Stimulated activated CD8-positive, alpha-beta memory T cell treated with anti-CD3 and anti-CD28 coated beads, Interleukin-15, amount 100 ng/mL, for 48 hours (primary cell): ENCODE measurements at places on chromosomes 16 and 17.
A peak's percentile ranks its signal among the peaks of the same experiment; 100 is the strongest.

DNA sequence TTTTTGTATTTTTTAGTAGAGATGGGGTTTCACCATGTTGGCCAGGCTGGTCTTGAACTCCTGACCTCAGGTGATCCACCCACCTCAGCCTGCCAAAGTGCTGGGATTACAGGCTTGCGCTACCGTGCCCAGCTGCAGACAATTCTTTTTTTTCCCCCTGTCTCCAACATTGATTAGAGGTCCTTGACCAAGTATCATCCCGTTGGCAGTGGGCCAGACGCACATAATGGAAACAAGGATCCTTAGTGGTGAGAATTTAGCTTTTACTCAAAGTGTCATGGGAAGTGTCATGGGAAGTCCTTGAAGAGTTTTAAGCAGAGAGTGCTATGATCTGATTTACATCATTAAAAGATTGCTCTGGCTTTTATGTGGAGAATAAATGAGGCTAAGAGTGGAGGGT lies 2.1 kb upstream of the FBXO47 start:
- DNase-seq = no peak

GRCh38 chr17:50844117-50844700 lies 8.8 kb downstream of the WFIKKN2 start:
- no peak for DNase-seq

DNA sequence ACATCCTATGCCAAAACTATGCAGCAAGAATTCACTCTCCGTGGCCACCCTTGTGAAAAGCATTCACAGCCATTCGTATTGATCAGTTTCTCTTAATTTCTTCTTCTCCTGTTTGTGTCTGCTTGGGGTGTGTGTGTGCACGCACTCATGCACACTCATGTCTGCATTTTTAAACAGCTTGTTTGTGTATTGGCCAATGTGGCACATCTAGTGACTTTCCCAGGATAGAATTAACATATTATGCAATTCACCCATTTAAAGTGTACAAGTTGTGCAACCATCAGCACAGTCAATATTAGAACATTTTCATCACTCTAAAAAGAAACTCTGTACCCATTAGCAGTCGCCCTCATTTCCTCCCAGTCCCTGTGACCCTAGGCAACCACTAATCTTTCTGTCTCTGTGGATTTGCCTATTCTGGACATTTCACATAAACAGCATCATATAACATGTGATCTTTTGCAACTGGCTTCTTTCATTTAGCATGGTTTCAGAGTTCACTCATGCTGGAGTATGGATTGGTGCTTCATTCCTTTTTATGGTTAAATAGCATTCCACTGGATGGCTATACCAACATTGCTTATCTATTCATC lies 20.1 kb downstream of the IRX3 start:
- DNase-seq = no peak

DNA sequence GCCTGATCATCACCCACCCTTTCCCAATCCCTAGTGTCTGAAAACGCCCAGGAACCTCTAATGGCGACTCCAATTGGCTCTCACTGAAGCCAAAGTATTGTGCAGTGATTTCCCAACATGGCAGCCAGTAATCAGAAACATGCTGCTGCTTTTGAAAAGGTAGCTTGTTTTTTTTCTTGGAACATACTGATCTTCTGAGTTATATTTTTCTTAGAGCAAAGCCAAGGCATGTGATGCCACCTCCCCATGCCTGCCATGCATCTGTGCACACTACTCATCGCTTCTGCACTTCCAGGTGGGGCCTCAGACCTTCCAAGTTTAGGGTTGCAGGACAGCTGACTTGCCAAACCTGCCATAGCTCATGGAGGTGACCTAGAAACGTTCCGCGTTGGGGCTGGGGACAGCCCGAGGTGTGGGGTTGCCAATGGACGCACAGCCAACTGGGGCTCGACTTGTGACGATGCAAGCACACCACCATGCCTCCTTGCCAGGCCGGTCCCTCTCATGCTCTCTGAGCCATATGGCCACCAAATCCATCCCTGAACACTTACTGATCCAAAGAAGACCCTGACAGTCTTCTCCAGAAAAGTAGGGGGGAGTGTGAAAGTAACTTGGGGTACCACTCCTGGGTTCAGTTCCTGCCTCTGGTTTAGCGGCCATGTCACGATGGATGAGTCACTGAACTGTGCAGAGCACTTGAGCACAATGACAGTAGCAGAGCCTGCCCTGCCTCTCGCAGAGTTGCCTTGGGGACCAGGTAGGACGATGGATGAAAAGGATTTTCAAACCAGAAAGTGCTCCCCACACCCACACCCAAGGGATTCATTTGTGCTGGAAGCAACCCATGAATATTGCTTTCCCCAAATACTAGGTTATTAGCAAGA lies 155.7 kb downstream of the CCDC182 start:
- no peak for DNase-seq

GRCh38 chr16:87742781-87743490 lies 22.9 kb downstream of the KLHDC4 start:
- DNase-seq = no peak

DNA sequence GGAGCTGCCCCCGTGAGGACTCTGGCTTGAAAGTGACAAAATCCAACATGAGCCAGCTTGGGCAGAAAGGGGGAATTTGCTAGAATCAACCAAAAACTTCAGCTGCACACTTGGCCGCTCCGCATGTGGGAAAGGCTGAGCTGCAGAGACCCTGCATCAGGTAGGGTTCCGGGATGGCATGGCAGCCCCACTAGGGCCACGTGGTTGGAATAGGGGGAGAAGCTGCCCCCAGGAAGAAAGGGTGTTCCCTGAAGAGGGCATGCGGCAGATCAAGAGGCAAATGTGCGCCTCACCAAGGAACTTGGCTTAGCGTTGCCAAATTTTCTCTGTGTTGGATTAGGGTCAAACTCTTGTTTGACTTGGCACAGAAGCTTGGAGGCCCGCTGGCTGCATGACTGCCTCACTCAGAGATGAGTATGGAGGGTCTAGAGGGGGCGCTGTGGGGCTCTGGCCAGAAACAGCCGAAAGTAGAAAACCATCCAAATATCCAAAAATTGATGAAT lies 29.2 kb upstream of the WFIKKN2 start:
- no peak for DNase-seq

DNA sequence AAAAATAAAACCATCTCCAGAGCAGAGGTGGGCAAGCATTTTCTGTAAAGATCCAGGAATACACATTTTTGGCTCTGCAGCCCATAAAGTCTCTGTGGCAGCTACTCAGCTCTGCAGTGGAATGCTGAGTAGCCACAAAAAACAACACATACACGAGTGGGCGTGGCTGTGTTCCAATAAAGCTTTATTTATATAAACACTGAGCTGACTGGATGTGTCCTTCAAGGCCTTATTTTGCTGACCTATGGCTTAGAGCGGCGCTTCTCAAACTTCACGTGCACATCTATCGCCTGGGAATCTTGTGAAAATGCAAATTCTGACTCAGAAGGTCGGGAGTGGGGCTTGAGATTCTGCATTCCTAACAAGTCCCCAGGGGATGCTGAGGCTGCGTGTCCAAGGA lies 39.7 kb downstream of the XYLT1 start:
- DNase-seq = no peak

- DNase-seq = no peak
Measured at GRCh38 chr16:77738706-77739558, 16.6 kb downstream of the NUDT7 start.

DNA sequence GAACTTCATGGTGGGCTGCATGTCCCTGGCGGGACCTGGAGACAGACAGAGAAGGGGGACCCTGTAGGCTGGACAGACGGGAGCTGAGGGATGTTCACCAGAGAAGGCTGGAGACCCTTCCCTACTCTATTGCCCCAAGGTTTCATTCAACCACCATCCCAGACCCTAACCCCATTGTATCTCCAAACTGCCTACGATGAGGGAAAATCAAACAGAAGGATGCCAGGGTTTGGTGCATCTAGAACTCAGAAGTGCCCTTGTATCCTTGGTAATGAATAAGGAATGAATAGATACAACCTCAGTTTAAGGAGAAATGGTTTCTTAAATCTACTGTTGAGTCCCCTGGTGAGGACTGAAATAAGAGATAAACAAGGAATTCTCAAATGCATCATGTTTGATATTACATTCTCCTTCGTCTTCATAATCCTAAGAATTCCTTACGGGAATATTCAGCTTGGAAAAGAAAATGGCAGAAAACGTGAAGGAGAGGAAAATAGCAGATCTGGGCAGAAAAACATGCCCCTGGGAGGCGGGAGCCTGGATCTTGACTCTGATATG lies 16.4 kb downstream of the TNS4 start:
- DNase-seq = no peak

GRCh38 chr16:2150418-2151187 lies 2.2 kb downstream of the RAB26 start:
- DNase-seq = no peak

- DNase-seq = no peak
Measured at GRCh38 chr16:17002565-17002964, 468.2 kb downstream of the XYLT1 start.

- DNase-seq = no peak
Measured at GRCh38 chr16:79562166-79562823, 38.2 kb downstream of the MAF start.

DNA sequence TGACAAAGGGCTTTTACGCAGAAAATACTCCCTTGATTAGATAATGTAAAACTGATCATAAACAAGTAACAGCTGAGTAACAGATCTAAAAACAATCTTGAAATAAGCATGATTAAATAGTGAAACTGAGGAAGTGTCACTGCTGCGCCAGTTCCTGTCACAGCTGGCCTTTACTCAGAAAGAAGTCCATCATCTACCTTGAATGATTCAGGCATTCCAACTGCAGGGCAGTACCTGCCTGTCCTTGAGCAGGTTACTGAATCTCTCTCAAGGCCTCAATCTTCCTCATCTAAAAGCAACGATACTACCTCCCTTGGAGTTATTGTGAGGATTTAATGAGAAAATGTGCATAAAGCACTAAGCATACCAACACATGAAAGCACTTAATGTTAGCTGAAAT lies 12.7 kb downstream of the PHLPP2 start:
- DNase-seq = no peak

- DNase-seq = no peak
Measured at GRCh38 chr16:1984347-1985225, 593 bp downstream of the GFER start.

DNA sequence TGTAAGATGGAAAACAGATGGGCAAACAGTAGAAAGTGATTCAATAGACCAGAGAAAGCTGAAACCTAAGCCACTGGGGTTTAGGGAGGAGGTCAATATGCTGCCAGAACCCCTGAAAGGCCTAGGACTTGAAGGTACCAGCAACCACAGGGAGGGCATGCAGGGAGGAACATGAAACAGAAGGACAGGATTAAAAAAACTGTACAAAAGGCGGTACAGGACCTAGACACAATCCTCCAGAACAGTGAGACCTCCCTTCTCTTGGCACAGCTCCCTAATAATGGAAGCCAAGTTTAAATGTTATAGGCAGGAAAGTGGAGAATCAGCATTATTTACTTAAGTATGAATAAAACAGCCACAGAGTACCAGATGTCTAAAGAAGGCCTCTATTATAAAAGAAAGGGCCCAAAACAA lies 105.5 kb downstream of the SPAG9 start:
- no peak for DNase-seq

DNA sequence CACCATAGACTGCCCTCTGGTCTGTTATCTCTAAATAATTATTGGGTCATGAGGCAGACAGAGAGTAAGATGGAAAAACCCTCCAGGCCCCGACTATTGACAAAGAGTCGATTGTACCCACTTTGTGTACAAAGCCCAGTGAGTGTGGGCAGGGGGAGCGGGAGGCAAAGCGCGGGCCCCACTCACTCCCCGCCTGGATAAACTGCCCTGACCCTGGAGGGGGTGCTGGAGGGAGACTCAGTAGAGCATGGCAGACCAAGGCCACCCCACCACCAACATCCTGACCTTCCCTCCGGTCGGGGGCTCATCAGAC lies 11.2 kb upstream of the CPSF4L start:
- no peak for DNase-seq

GRCh38 chr17:57440522-57441269 lies 184.4 kb downstream of the MSI2 start:
- peak; percentile 82 for DNase-seq

DNA sequence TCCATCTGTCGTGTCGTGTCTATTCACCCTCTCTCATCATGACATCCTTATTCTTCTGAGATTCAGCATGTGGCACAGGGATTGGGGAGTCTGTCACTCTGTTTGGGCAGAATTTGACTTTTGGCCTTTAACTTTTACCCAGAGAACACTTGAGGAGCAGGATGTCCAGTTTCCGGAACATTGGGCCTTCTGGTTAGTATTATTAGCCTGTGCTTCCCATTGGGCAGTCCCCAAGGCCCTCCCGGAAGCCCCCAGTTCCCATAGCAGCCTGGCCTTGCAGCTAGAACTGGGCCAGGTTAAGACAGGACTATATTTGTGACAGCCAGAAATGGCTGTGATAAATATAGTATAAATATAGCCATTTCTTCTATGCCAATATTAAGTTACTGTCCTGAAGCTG lies 9.6 kb downstream of the SCN4A start:
- no peak for DNase-seq

DNA sequence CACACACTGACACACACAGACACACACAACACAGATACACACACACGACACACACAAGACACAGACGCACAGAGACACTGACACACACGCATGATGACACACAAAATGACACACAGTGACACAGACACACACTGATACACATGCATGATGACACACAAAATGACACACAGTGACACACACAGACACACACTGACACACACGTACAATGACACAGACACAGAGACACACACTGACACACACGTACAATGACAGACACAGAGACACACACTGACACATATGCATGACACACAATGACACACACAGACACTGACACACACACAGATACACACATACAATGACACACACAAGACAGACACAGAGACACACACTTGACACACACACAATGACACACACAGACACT lies 10.3 kb downstream of the CACNG1 start:
- DNase-seq = no peak

DNA sequence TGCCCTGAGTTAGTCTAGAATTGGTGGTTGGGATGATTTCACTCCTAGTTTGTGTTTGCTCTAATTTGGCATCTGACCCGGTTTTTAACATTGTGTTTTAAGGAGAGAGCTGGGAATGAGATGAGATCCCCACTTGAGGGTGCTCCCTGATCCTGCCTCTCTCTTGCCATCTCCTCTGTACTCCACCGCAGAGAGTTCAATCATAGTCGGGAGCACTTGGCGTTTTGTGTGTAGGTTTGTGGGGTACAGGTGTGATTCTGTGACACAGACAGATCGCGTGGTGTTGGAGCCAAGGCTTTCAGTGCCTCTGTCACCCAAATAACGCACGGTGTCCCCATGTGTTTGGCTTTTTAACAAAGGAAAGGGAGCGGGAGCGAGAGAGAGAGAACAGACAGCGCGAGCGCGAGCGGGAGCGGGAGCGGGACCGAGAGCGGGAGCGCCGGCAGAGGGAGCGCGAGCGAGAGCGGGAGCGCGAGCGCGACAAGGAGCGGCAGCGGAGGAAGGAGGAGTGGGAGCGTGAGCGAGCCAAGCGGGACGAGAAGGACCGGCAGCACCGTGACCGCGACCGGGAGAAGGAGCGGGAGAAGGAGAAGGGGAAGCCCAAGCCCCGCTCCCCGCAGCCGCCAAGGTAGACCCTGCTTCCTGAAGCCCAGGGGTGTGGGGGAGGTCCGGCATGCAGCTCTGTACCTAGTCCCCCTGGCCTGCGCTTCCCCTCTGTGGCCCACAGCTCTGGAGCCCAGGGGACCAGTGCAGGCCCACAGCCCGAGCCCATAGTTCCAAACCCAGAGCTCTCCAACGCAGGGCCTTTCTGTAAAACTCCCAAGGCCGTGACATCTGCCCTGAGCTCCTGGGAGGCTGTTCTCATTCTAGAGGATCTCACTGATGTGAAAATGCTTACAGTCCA lies 27.2 kb upstream of the IL17C start:
- DNase-seq = no peak

- no peak for DNase-seq
Measured at GRCh38 chr17:81143200-81143527, 22.1 kb upstream of the PVALEF start.
